Fibroblast of skin of scalp (primary cell): ENCODE measurements at places on chromosomes 3 and 15.
A peak's percentile ranks its signal among the peaks of the same experiment; 100 is the strongest.

GRCh38 chr3:120427201-120427600 lies 23.6 kb downstream of the FSTL1 start:
- DNase-seq: no peak

DNA sequence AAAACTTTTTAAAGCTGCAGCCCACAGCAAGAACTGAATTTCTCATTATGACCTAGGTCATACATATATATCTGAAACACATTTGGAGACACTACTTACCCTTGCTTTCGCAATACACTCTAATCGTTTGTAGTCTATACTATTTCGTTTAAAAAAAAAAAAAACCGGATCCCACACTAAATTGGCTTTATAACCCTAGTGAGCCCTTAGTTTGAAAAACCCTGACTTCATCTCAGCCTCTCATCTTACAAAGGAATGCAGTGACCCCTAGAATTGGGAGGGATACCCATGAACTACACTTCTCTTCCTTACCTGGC lies 4.2 kb downstream of the RARRES1 start:
- no peak for DNase-seq

- no peak for DNase-seq
These were observed 40.0 kb downstream of the MUC4 start for GRCh38 chr3:195771646-195772300.

- no peak for DNase-seq
These were observed 102.8 kb downstream of the STRIT1 start for GRCh38 chr3:155190691-155191090.

DNA sequence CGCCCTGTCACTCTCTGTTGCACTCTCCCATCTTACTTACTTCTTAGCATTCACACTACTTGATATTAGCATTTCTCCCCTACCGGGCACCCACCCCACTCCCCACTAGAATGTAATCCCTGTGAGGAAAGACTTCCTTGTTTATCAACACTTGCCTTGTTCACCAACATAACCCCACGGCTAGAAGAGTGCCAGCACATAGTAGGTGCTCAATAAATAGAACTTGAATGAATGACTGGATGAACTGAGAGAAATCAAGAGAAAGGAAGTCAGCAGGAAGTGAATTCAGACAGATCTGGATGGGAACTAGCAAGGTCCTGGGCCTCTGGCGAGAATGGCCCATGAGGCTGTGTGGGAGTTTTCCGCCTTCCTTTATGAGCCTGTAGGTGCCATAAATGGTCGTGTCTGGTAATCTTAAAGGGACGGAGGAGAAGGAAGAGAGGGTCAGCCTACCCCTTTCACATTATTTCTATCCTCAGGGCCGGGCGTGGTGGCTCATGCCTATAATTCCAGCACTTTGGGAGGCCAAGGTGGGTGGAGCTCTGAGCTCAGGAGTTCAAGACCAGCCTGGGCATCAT lies 42.4 kb upstream of the HERC1 start:
- DNase-seq: no peak

DNA sequence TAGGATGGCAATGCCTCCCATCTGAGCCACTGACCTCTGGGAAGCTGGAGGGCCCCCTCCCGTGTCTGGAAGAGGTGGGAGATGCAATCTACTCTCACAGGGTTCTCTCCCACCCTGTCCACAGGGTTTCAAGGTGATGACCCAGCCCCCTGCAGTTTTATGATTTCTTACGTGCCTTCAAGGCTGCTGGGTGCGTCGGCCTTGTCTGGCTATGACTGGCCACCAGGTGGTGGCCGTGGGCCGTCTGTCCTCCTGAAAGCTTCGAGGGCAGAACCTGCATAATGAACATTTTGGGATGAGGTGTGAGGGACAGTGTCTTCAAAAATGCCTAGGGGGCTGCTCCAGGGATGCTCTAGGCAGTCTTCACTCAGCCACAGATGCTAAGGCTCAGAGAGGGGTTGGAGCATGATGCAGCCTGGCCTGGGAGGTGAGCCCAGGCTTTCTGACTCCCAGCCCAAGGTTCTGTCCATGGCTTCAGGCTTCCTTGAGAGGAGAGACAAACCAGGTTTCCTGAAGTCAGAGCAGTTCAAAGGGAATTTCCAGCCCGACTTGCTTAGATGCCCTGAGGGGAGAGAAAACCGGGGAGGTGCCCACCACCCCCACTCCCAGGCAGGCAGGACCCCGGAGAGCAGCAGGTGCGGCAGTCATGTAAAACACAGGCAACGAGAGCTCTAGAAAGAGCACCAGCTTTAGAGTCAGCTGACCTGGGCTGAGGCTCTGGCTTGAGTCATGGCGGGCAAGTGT lies 18.7 kb downstream of the ISG20 start:
- DNase-seq: peak; percentile 77

DNA sequence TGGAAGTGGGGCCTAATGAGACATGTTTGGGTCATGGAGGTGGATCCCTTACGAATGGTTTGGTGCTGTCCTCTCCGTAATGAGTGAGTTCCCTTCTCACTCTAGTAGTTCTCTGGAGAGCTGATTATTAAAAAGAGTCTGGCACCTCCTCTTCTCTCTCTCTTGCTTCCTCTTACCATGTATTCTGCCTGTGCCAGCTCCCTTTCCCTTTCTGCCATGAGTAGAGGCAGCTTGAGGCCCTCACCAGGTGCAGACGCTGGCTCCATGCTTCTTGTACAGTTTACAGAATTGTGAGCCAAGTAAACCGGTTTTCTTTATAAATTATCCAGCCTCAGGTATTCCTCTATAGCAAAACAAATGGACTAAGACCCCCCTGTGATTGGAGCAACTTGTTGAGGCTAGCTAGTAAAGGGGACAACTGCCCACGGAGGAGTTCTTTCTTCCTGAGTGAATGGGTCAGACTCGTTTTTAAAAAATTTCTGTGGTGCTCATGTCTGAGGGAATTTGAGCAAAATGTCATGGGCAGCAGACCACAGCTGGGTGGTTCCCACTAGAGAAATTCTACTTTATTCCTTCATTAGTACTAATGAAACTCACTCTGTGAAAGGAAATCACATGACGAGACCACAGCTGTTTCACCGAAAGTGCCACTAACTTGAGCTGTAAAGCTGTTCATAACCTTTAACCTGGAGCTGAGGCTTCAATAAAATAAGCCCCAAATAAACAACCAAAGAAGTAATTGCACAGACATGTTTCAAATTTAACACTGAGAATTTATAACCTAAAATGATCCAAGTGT lies 210.0 kb downstream of the NFKBIZ start:
- DNase-seq: no peak

DNA sequence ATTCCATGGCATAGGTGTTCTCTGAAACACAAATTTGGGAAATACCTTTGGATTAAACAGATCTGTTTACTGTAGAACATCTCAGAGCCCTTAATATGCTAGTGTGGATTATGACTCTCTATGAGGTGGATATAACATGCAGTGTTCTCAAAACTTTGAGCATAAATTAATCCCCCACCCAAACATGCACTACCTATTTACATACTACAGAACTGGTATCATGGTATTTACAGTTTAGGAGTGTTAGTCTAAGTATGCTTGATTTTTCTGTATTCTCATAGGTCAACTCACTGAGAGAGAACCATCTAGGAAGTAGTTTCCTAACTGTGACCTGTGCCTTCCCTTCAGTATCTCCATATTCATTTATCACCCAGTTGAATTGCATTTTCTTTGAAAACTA lies 30.9 kb upstream of the ZNF609 start:
- no peak for DNase-seq
